ENCODE measurements at places on chromosomes 7 and 10. TPM values are rescaled to one million over a fixed set of nuclear protein-coding genes. Genes with fewer than 3 reads are reported as not detected.

GRCh38 chr7:77217474-77218185, 18.0 kb upstream of the FGL2 start:
- no peak for DNase-seq

LRMDA gene
- total RNA-seq: not detected

- DNase-seq: no peak
Measured at GRCh38 chr7:3277604-3278572, 23.2 kb upstream of the SDK1 start.

- no peak for DNase-seq
Measured at GRCh38 chr7:110922906-110923305, 168.0 kb upstream of the LRRN3 start.

DNA sequence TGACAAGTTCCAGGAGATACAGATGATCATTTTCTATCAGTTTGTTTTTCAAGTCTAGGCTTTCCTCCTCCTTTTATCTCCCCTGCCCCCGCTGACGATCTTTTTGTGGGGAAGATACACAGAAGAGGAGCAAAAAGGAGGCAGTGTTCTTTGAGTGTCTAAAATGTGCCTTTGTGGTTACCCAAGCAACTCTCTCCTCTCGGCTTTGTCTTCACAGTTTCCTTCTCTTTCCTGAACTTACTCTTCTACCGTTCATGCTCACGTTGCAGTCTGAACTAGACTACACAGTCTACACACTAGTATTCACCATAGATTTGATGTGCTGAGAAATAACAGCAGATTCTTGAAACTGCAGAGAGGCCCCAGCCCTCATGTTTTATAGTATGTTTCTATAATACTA, 23.6 kb downstream of the CEP41 start:
- peak; percentile 35 for DNase-seq

- no peak for DNase-seq
Measured at GRCh38 chr7:108535744-108536143, 9.8 kb upstream of the PNPLA8 start.

PTN gene
- not detected for total RNA-seq

GRCh38 chr10:73906524-73907447, 4.1 kb upstream of the PLAU start:
- no peak for DNase-seq

DNA sequence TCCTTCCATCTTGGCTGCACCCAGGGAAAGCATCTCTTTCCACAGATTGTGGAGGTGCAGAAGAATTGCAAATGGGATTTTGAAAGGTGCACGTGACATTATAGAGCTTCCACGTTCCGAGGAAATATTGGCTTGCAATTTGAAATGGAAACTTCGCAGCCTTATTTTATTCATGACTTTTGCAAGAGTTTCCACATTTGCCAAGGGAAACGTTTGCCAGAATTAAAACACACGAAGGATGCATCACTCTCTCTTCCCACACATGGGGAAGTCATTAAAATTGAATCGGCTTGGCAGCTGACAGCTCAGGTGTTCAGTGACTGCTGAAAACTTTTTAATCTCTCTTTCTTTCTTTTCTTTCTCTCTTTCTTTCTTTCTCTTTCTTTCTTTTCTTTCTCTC, 475.4 kb upstream of the IGFBP3 start:
- no peak for DNase-seq

- DNase-seq: no peak
Measured at GRCh38 chr7:71598553-71598952, 466.6 kb downstream of the GALNT17 start.

PRSS1 gene
- not detected for total RNA-seq

Measured in activated T-cell treated with anti-CD3 and anti-CD28 coated beads, Interleukin-2, amount 50 U/mL, for 72 hours (primary cell).